ENCODE measurements at places on chromosomes 1 and 21. TPM values are rescaled to one million over a fixed set of nuclear protein-coding genes. Genes with fewer than 3 reads are reported as not detected.

GRHL3 gene
- total RNA-seq: not detected

CD1C gene
- total RNA-seq: not detected

MROH9 gene
- not detected for total RNA-seq

F3 gene
- total RNA-seq: 25.6 TPM

CFHR4 gene
- total RNA-seq: 0.31 TPM

- DNase-seq: no peak
Measured at GRCh38 chr1:29499104-29499650, 262.9 kb downstream of the PTPRU start.

GRCh38 chr1:44249543-44249942 is 36.3 kb downstream of the DMAP1 start:
- no peak for DNase-seq

- DNase-seq: no peak
Measured at GRCh38 chr1:9989773-9990172, 7.3 kb upstream of the RBP7 start.

GRCh38 chr1:28110555-28110954 is 22.1 kb upstream of the EYA3 start:
- DNase-seq: no peak

- no peak for DNase-seq
Measured at GRCh38 chr1:43716559-43717281, 9.4 kb downstream of the ST3GAL3 start.

GRCh38 chr1:82555501-82555900 is 754.8 kb downstream of the ADGRL2 start:
- DNase-seq: no peak

DNA sequence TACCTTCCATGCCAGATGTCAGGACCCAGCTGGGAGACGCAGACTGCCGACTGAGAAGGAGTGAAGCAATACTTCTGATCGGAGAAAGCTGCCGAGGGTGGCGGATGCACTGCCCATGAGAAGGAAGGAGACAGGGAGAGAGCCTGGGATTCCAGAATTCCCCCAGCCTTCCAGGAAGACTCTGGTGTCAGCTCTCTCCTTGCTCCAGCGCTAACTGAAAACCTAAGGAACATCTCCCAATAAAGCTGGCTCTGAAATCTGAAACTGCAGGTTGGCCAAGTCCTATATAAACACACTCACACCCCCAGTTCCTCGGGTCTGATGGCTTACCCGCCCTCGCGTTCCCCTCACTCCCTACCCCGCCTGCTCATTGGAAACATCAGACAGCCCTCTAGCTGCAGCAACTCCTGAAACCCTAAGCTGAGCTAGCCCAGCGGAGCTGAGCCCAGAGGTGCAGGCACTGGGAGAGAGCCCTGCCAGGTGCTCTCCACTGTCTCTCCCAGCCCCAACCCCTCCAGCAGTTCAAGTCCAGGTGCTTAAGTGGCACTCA is 52.3 kb downstream of the PLEKHA6 start:
- DNase-seq: peak; percentile 52

DNA sequence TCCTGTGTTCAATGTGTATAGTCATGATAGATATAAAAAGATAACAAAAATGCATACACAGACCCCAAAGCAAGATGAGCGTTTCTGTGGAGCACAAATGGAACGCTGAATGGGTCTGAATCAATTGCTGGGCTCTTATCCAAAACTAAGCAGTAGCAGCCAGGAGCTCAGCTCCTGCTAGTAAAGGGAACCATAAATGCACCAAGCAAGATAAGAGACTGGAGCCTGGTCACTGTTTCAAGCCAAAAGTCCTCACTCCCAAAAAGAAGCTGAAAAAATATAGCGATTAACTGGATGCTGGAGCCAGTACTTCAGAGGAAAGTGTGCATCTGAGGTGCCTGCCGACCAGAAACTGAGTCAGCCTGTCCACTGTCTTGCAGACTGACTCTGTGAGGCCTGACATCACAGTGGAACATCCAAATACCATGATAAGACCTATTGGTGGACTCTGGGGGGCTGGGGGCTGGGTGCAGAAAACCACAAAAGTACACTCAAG is 68.9 kb downstream of the LRRC8C start:
- no peak for DNase-seq

DNA sequence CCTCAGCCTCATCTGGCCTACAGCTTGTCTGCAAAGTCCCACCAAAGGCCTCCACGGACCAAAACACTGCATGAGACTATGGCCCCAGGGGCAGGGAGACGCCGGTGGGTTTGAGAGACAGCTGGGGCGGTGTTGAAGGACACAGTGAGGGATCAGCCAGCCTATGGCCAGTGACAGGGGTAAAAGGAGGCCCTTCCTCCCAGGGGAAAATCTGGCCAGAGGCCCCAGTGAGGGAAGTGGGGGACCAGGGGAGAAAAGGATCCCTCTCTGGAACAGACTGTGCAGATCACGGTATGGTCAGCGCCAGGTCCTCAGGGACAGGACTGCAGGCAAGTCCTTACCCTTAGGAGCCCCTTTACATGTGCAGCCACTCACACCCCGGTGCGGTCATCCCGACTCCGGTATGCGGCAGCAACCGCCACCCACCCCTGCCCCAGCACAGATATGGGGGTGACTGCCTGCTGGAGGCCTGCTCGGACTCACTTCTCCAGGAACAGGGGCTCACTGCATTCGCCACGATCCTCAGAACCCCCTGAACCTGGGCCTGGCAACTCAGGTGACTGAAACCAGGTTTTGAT is 1.3 kb downstream of the CERS2 start:
- no peak for DNase-seq

Measured in occipital lobe (tissue), 3 donors.